Cardiac muscle cell (in vitro differentiated cells and primary cell): ENCODE measurements at places on chromosomes 6 and 20. TPM values are rescaled to one million over a fixed set of nuclear protein-coding genes. Genes with fewer than 3 reads are reported as not detected.
A peak's percentile ranks its signal among the peaks of the same experiment; 100 is the strongest.

The NKX2-4 gene
- not detected in 2 replicates for total RNA-seq

The WFDC11 gene
- not detected in 2 replicates for total RNA-seq

The HRH3 gene
- not detected in 2 replicates for total RNA-seq

The BTN1A1 gene
- not detected in 2 replicates for total RNA-seq

The SSTR4 gene
- total RNA-seq = not detected in 2 replicates

The GNAS-AS1 gene
- total RNA-seq = 1.3 and 1.8 TPM in 2 replicates

DNA sequence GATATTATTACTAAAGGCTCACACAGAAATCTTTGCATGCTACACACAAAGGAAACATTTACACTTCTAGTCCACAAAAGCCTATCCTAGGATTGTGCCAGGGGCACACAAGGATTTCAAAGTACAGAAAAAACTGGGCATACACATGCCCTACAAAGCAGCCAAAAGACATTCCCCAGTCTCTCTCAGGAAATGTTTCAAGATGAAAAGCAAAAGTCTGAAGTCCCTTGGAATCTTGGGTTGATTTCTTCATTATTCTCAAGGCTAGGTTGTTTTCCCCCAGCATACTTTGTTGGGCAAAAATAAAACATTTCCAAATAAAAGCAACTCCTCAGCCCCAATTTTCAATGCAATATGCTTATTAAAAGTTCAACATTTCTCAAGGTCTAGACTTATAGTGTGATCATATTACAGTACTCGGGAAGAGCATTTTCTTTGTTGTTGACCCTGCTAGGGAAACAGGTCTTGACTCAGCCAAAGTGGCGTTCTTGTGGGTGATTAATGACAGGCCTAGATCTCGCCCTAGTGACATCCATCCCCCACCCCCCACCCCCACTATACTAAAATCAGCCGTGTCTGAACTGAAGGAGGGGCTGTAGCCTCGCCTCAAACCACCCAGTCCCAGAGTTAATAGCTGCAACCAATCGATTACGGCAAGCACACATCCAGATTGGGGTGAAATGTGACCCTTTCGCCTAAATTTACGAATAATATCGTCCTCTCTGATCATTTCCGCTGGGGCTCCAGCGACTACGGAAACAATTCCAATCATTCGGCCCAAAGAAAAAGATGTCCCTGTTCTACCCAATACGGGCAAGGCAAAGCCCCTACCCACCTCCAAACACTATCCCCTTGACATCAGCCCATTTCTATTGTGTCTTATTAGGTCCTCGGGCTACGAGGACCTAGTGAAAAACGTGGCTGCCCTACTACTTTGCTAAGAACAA is 1.4 kb downstream of the AKIRIN2 start:
- H3K27me3 ChIP-seq = no peaks in the 10 kb centered on the region
- peak overlapping the region; percentile 95 for H3K27ac ChIP-seq
- peak; percentile 81 for DNase-seq
- H3K36me3 ChIP-seq = no peaks in the 10 kb centered on the region

DNA sequence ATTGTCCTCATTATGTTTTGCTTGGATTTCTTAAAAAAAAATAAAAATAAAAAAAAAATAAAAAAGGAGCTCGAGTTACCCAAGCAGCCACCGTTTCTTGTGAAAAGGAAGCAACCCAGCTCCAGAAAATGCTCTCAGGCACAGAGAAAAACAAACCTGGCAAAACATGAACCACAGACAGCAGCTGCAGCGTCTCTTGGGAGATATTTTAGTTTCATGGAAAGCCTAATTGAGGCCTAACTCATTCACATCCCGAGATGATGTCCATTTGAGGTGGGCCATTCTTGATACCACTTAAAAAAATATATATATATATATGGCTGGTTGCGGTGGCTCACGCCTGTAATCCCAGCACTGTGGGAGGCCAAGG is 13.7 kb upstream of the MRAP2 start:
- H3K4me1 ChIP-seq = no peaks in the 10 kb centered on the region
- no peak for DNase-seq
- H3K36me3 ChIP-seq = no peaks in the 10 kb centered on the region
- peak overlapping the region; percentile 15 for H3K4me3 ChIP-seq
- H3K27ac ChIP-seq = no peak overlapping the region

DNA sequence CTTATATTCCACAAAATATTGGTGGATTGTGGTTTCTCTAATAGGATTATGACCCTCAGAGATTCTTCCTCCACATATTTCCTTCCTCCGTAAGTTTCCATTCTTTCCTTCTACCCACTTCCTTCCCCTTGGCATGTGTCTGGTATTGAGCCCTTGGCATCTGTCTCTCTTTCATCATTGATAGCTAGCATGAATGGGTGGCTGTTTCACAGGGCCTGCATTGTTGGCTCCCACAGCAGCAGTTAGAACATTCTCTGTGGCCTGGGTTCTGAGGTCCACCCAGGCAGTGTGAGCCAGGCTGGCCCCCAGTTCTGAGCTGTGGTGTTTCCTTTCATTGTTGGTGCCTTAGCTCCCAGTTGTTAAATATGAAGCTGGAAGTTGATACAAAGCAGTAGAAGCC is 125.3 kb downstream of the ANKS1A start:
- peaks cover 43% of the 10 kb centered on the region for H3K4me1 ChIP-seq
- H3K36me3 ChIP-seq = no peaks in the 10 kb centered on the region
- DNase-seq = no peak
- H3K27me3 ChIP-seq = no peaks in the 10 kb centered on the region
- no peak overlapping the region for H3K27ac ChIP-seq
- no peak overlapping the region for H3K4me3 ChIP-seq

GRCh38 chr20:4073852-4074741 is 58.7 kb upstream of the RNF24 start:
- no peak overlapping the region for H3K4me3 ChIP-seq
- no peaks in the 10 kb centered on the region for H3K36me3 ChIP-seq
- DNase-seq = no peak

- H3K27me3 ChIP-seq = no peaks in the 10 kb centered on the region
- H3K4me1 ChIP-seq = peaks cover 53% of the 10 kb centered on the region
Measured at GRCh38 chr6:41066867-41067304, 5.3 kb downstream of the OARD1 start.

DNA sequence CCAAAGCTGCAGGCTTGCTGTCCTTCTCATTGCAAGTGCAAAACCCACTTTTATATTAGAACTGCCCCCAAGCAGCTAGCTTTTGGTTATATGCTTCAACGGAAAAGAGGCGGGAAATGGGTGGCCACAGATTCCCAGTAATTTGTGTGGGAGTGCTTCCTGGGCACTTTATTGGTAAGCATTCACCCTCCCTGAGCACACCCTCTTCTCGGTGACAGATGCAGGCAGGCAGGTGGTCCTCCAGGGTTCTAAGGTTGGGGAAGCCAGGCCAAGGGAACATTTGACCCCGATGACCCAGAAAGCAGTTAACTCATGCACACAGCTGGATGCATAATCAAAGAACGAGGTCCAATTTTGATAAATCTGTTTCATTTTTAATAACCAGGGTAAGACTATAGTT is 29.1 kb downstream of the PRDM1 start:
- no peaks in the 10 kb centered on the region for H3K36me3 ChIP-seq
- H3K27ac ChIP-seq = no peak overlapping the region
- H3K4me1 ChIP-seq = peaks cover 4% of the 10 kb centered on the region
- no peak for DNase-seq
- no peaks in the 10 kb centered on the region for H3K27me3 ChIP-seq
- no peak overlapping the region for H3K4me3 ChIP-seq

DNA sequence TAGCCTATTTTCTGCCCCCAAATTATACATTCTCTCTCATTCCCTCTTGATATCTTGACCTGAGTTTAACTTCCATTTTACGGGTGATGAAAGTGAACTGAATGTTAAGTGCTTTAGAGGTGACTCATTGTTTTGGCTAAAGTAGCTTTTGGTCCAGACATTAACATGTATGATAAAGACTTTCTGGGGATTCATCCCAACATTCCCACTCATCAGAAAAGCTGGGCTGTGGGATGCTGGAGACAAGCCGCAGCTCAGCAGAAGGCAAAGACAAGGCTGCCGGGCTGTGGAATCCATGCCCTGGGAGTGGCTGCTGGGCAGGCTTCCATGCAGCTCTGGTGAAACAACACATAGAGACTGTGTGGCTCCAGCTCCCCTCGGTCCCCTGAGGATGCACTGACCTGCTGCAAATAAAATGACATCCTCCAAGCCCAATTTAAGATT is 89.9 kb upstream of the SYNDIG1 start:
- no peaks in the 10 kb centered on the region for H3K36me3 ChIP-seq
- H3K4me3 ChIP-seq = no peak overlapping the region
- H3K27ac ChIP-seq = no peak overlapping the region
- peaks cover 4% of the 10 kb centered on the region for H3K27me3 ChIP-seq
- H3K4me1 ChIP-seq = no peaks in the 10 kb centered on the region
- no peak for DNase-seq

DNA sequence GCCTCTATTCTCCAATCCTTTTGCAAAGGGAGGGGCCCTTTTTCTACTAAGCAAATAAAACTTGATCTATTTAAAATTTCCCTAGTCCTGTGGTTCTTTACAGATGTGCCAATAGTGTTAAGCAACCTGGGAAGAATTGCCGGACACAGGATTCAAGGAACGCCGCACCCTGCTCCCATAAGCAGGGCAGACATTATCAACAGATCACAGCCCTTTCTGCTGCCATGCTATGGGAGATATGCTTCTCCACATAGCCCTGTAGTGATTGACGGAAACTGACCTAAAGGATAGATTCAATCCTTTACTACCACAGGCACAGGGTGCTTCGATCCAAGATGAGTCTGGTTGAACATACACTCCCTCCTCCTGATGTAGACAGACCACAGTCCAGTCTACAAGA is 118.4 kb upstream of the TRAF3IP2 start:
- H3K27ac ChIP-seq = no peak overlapping the region
- no peak overlapping the region for H3K4me3 ChIP-seq
- no peaks in the 10 kb centered on the region for H3K36me3 ChIP-seq
- no peaks in the 10 kb centered on the region for H3K4me1 ChIP-seq
- H3K27me3 ChIP-seq = no peaks in the 10 kb centered on the region
